NCI-H69 (cell line): ENCODE measurements at places on chromosomes 7 and 10.

- no peak for DNase-seq
Measured at GRCh38 chr7:29572558-29572957, 8.9 kb downstream of the PRR15 start.

DNA sequence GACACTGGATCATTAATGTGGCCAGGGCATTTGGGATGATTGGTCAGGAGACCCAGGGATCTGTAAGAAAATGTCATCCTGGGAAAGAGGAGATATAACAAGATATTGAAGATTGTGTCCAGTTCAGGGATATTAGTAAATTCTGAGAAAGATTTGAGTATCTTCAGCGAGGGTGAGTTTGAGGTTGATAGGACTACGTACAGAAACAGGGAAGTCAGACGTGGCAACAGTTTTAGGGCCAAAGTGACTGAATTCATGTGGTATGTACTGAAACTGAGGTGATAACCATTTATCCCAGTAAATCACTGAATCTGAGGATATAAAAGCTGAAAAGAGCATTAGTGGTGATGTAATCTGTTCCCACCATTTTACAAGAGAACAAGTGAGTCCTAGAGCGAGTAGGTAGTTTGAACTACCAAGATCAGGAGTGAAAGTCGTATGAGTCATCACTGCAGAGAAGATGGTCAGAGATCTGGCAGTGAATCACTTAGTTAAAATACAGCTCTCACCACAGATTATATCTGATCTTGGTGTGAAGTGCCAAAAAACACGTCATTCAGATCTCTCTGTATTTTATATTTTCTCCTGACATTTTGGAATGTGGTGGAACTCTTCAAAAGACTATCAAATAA lies 220.5 kb downstream of the CDK14 start:
- no peak for DNase-seq

GRCh38 chr10:124016804-124017375 lies 76.5 kb downstream of the CHST15 start:
- DNase-seq = peak; percentile 28

- no peak for DNase-seq
Measured at GRCh38 chr7:46290374-46291049, 369.4 kb upstream of the IGFBP3 start.

DNA sequence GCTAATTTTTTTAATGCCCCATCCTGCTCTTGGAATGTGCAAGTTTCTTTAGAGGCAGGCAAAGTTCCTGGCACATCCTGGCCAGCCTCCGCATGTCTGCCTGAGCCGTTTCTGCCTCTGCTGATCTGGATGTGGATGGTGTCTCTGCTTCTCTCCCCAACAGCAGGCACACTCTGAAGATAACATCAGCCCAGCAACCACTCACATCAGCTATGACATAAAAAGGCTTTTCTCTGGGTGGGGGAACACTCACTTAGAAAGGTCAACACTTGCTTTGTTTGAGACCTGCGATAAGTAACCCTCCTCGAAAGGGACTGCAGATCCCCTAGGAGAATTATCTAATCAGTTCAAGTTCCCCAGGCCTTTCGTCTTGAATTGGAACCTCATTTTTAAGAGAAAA lies 142.9 kb downstream of the FGFR2 start:
- DNase-seq = no peak

- peak; percentile 99 for DNase-seq
Measured at GRCh38 chr7:48004032-48004431, 24.6 kb upstream of the HUS1 start.

DNA sequence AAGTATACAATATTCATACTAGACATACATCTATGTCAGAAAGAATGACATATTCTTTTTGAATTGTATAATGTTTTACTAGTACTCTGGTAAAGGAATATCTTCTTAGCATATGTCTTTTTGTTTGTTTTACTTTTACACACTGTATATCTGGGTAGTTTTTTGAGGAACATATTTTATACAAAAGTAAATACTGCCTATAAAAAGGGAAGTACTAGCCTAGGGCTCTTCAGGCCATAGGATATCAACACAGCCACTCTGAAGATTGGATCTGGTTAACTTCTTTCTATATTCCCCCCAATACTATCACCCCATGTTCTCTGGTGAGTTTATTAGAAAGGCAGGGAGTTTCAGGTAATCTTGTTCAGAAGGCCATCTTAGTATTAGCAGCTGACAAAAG lies 134.6 kb downstream of the ZNF438 start:
- no peak for DNase-seq

- DNase-seq = no peak
Measured at GRCh38 chr7:36650766-36651312, 73.5 kb downstream of the AOAH start.

- no peak for DNase-seq
Measured at GRCh38 chr7:104123786-104124185, 84.0 kb downstream of the ORC5 start.
